Femur (tissue), 1 donor: ENCODE measurements at places on chromosomes 1 and 21.
A peak's percentile ranks its signal among the peaks of the same experiment; 100 is the strongest.

GRCh38 chr1:156489166-156489934, 11.2 kb downstream of the MEF2D start:
- peak; percentile 83 for DNase-seq

GRCh38 chr1:90721210-90722194, 4.4 kb upstream of the BARHL2 start:
- no peak for DNase-seq

GRCh38 chr1:52551507-52552235, 1.2 kb downstream of the TUT4 start:
- no peak for DNase-seq

DNA sequence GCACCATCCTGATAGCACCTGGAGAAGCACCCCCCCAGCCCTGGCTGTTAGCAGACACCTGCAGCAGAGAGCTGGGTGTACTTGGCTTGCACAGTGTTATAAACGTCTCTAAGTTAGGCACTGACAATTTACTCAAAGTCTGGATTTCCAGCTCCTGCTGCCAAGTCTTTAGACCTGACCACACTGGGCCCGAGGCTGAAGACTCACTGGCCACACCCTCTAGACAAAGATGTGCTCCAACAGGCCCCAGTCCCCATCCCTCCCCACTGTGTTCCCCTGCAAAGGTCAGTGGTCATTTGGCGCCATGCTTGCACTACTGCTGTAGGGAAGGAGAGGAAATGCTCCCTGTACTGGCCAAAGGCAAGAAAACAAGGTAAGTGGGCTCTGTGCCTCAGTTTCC, 31.1 kb downstream of the PADI6 start:
- no peak for DNase-seq

- DNase-seq: no peak
Observed at GRCh38 chr1:235297579-235297978, 30.4 kb downstream of the ARID4B start.

DNA sequence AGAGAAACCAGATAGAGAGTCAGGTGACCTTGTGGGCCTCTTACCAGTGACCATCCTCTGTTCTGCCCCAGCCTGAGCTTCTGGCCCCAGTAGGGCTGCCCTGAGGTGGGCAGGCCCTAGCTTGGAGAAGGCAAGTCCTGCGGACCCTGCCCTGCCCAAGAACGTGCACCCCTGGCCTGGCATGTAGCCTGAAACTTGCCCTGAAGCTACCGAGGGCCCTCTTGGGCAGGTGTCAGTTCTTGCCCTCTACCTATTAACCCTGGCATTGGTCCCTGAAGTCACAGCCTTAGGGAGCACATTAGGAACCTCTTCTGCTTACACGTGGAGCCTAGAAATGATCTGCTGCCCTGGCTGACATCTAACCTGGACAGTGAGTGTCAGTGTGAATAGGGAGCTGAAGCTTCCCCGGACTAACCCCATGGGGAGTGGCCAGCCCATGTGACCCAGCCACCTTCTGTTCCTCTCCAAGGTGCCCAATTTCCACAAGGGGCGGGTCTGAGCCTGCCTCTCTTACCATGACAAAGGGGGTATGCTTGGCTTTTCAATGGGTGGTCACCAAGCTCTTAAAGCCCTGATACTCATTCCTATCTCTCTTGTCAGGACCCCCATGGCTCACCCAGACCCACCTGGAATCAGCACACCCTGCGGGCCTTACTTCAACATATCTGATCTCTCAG, 163.0 kb downstream of the ZSCAN20 start:
- no peak for DNase-seq

DNA sequence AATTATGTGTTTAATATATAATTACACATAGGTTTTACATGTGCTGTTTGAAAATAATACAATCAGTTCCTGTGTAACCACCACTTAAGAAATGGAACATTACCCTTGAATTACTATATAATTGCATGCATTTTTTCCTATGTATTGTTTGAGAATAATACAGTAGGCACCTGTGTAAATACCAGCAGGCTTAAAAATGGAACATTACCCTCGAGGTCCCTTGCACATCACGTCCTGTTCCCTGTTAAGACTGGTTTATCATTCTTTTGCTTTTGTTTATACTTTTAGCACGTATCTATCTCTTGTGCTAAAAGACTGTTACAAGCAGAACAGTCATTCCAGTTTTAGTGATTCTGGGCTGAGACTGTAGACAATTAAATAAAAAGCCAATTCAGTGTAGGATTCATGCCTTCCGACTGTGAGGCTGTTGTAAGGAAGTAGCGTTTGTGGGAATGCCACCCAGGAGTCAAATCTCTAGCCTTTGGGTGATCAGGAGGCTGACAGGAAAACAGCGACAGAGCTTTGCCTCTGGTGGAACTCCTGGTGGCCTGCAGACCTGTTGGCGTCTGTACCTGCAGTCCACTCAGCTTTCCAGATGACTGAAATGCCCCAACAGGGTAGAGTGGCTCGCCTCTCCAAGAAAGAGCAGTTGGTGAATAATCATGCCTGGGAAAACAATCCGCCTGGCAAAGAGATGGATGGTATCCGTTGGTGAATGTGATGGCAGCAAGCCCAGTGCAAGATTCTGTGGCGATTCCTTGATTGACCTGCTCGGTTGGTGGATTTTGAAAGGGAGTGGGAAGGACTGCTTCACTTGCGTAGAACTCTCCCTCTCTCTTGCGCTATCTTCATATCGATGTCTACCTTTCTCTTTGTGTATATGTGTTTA, 58.0 kb downstream of the DISC1 start:
- DNase-seq: no peak

GRCh38 chr1:228310162-228310792, 96.4 kb downstream of the TRIM11 start:
- DNase-seq: no peak

GRCh38 chr1:57124768-57125446, 159.1 kb upstream of the C8B start:
- DNase-seq: no peak

DNA sequence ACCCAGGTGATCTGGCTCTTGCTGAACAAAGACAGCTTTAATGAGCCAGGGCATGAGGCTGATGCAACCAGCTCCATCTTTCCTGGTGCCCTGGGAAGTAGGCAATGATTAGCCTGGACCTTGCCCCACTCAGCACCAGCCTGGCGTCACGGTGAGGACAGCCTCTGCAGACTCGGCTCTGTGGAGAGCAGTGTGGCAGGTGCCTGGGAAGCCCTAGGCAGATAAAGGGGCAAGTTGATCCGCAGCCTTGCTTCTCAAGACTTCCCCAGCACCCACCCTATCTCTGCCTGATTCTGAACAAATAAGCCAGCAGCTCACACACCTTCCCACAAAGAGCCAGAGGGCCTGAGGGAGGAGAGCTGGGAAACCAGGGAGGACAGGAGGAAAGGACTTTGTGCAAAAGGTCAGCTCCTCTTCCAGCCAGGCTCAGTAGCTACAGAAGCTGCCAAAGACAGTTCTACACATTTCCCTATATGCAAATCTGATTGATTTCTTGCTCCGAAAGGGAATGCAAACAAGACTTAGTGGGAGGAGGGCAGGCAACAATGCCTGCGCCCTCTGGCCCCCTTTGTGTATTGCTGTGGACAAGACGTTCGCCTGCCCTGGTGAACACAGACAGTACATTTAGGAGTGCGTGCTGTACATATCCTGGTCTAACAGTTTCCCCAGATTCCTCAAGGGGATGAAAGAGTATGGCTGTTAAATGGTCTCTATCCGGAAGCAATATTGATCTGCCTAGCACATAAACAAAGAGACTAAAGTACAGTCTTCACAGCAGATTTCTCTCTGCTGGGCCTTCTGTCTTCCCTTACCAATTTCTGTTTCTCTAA, 63.8 kb downstream of the BCAR3 start:
- DNase-seq: no peak

DNA sequence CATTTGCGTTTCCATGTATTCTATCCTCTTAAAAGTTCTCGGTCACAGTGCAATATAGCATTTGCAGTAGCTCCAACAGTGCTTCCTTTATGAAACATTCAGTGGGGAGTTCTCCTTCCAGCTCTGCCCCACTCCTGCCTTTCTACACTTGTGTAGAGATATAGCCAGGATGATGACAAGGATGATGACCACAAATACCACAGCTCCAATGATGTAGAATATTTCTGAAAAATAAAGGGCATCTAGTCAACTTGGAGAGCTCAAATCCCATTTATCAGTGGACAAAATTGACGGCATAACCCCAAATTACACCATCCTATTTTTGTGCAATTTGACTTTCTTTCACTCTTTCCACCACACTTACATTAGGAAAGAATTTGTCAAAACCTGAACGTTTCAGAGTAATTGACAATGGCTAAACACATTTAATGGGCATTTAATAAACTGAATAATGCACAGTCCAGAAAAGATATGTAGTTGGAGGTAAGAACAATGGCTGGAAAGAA, 11.1 kb downstream of the F3 start:
- no peak for DNase-seq

GRCh38 chr1:208728815-208729214, 484.6 kb upstream of the PLXNA2 start:
- no peak for DNase-seq

DNA sequence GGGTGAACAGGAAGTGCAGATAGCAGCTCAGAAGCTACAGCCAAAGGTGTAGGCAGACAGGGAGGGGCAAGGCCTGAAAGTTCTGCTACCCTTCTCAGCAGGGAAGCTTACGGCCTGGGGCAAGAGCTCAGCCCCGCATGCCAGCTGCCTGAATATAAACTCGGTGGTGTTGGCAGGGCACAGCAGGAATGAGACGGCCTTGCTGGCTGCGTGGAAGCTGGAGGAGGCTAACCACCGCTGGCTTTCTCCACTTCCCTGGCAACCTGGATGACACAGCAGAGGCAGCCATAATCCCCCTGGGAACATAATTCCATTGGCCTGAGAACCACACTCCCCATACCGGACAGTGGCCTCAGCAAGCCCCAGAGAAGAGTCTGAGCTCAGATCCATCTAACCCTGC, 81.9 kb upstream of the PRRC2C start:
- no peak for DNase-seq

DNA sequence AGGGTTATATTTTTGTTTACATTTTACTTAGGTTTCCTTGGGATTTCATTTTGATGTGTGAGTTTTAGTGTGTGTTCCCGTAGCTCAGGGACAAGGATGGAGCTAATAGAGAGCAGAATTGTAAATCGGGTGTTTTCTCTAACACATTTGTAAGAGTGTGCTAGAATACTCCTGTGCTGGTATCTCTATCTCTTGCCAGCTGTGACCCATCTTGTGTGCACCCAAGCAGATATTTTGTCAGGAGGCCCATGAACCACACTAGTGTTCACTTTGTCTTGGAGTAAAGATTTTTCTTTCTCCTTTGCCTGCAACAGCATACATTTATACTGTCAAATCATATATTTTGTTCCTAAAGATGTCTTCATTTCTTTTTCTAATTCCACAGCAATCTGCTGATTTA, 23.4 kb downstream of the KRTAP19-8 start:
- no peak for DNase-seq

GRCh38 chr1:28341591-28341990, 12.8 kb downstream of the MED18 start:
- DNase-seq: no peak

DNA sequence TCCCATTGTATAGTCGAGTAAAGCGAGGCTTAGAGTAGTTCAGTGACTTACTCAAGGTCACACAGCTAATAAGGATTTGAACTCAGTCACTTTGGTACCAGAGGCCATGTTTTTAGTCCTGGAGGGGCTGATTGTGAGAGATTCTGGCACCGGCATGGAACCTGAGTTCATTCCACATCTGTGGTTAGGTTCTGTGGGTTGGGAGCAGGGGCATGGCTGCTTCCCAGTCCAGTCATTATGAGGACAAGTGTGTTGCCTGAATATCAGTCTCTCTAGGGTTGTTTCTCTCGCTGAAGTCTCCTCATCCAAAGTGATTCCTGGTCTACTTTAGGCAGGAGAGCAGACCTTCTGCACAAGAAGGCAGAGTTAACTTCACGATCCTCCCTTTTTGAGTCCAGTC, 90.6 kb downstream of the C1orf94 start:
- DNase-seq: no peak

GRCh38 chr1:10059342-10059718, 26.6 kb downstream of the UBE4B start:
- no peak for DNase-seq

GRCh38 chr21:44401386-44402160, 48.2 kb downstream of the TRPM2 start:
- no peak for DNase-seq

DNA sequence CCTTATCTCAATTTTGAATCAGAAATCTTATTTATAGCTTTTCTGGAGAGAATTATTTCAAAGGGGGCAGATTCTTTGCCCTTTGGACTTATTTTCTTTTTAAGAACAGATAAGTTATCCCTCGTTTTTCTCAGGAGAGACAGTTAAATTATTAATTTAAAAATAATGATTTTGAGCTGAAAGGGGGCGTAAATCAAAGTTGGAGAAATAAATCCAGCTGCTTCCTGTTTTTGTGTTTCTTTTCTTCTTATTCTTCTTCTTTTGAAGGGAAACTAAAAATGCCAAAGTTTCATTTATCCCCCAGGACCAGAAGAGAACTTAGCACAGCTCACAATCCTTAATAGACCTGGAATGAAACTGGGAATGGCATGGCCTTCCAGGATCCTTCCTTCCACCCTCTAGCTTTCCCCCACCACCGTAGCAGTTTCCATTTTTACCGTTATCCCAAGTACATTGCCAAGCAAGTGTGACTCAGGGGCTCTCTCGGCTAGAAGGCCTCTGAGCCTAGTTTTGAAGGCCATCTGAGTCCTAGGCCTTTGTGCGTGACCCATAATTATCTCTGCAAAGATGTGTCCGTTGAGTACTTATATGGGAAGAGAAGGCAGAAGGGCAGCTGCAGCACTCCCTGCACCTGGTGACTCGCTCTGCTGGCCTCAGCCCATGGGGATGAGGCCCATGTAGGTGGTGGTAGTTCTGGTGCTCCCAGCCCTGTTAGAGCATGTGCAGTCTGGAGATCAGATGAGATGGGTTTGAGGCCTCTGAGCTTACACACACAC, 181.7 kb downstream of the ROR1 start:
- DNase-seq: no peak

DNA sequence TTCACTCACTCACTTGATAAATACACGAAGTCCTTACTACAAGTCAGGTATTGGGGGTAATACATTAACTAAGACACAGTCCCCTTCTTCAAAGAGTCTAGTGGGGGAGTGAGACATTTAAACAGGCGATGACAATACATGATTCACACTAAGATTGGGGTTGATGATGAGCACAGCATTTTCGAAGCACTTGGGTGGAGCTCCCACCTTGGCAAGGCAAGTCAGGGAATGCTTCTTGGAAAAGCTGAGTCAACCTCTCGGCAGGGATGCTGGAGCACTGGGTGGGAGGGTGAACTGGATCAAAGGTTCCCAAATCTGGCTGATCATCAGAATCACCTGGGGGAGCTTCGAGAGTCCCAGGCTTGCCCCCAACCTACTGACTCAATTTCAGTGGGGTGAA, 57.9 kb upstream of the ENAH start:
- peak; percentile 52 for DNase-seq

- DNase-seq: no peak
Observed at GRCh38 chr1:76229279-76230005, 154.9 kb downstream of the ST6GALNAC3 start.

- no peak for DNase-seq
Observed at GRCh38 chr1:77412069-77412819, 130.4 kb downstream of the AK5 start.

DNA sequence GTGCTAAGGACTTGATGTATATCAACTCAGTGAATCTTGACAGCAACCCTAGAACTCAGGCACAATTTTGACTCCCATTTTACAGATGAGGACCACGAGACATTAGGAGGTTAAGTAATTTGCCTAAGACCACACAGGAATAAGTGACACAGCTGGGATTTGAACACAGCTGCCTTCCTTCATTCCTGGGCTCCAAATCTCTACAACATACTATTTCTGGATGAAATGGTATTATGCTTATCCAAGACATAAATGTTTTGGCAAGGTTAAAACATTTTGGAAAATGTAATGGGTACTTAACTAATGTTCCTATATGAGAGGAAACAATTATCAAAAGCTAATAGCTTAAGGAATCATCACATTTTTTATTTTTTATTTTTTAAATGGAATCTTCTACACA, 4.8 kb downstream of the CLDN8 start:
- DNase-seq: no peak
